ENCODE measurements at places on chromosomes 7 and 10.

- no peak for DNase-seq
These were observed 957 bp upstream of the ELMO1 start for GRCh38 chr7:37449621-37450020.

DNA sequence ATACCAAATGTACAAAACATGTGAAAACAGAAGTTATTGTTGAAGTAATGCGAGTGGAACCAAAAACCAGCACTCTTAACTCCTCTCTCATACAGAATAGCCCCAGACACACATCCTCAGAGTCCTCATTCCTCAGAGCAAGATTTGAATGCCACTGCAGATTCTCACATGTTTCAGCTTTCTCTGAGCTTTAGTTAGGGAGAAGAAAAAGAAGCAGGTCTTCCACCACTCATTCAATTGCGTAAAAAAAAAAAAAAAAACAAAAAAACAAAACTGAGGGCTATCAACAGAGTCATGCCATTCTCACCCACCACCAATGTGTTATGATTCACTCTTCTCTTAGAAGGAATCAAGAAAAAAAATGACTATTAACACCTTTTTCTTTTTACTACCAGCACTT, 287.7 kb downstream of the IPMK start:
- no peak for DNase-seq

DNA sequence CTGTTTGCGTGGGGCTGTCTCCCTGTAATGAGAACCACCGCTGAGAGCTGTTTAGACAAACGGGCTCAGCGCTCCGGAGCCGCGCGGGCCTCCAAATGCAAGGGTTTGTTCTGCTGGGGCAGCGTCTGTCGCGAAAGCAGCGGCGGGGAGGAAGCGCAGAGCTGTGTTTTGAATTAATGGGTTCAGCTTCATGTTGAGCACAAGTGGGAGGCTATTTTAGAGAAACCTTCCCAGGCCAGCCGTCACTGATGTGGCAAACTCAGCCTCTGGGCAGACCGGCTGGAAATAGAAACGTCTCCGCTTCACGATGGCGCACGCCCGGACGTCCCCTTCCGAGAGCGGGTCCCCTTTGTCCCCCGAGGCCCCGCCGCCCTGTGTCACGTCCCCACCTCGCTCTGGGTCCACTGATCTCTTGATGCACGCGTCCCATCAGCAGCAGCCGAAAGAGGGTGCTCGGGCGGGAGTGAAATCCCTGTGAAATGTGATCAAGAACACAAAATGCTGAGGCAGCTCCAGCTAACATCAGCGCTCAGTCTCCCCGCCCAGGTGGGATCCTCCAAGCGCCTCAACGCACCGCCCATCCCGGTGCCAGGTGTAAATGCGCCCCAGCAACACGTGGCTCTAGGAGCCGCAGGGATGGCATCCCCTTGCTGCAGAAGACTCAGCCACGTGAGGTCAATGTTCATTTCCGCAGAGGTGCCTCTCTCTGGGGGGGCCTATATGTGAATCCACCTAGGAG, 44.9 kb downstream of the BAMBI start:
- DNase-seq = no peak

GRCh38 chr10:9243941-9244411, 1189.5 kb downstream of the GATA3 start:
- DNase-seq = no peak

DNA sequence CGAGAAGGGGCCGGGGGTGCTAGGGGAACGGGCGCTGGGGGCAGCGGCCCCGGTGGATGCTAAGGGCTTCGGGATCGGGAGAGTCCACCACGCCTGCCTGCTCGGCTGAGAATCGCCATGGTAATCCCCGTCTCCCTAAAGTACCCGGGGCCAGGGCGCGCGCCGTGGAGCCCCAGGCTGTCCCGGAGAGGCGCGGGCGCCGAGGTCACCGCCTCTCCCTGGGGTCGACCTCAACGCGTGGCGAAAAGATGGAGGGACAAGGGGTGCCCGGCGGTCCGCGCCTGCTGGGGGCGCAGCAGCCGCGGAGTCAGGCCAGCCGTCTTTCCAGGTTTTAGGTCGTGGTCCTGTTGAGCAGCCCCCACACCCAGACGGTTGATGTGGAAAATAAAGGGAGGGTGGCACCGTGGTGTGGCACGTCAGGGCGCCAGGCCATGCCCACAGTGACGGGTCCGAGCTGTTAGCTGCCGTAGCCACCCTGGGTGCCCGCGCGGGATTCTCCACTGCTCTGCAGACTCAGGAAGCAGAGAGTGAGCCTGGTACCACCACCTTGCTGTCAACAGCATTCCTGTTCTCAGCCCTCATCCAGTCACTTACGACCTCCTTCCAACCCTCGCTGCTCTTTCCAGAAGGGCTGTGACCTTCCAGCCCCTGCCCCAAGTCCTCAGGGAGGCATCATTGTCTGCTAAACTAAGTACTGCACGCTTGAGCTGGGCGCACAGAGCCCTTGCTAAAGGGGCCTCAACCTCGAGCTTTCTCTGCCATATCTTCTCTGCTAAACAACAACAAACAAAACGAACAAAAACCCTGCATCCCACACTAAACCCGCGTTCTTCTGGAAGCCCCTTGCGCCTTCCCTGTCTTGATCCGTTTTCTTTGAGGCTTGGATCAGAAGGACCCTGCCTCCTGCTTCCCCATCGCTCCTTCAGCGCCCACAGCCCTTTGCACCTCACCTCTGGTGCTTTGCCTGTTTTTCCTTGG, 666 bp downstream of the SMKR1 start:
- no peak for DNase-seq

DNA sequence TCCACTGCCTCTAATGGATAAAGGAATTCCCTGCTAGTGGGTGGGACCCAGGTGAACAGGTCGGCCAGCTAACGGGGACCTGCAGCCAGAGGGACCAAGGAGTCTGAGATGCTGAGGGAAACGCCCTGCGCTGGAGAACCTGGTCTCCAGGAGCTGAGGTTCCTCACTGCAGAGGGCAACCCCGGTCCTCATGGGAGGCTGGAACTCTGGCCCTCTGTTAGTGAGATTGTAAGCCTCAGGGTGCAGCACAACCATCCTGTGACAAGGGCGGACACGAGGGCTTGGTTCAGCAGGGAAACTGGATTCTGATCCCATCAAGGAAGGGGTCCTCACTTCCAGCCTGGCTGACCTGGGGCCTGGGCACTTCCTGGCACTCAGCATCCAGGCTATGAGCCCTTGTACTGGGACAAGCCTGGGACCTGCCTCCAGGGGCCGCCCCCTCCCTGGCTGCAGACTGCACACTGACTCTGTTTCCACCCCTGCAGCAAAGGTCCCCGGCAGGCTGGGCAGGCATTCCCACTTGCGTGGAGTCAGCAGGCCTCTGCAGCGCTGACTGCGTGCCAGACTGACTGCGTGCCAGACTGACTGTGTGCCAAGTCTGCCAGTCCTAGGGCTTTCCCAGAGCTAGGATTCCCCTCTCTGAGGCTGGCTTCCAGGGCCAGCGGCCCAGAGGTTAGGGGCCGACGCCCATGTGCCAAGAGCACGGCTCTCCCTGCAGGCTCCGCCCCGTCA, 143.2 kb downstream of the MAPK8 start:
- DNase-seq = no peak

GRCh38 chr7:50706469-50706937, 76.2 kb downstream of the GRB10 start:
- no peak for DNase-seq

Data from BJ (cell line).